ENCODE measurements at places on chromosomes 2 and 18.
A peak's percentile ranks its signal among the peaks of the same experiment; 100 is the strongest.

DNA sequence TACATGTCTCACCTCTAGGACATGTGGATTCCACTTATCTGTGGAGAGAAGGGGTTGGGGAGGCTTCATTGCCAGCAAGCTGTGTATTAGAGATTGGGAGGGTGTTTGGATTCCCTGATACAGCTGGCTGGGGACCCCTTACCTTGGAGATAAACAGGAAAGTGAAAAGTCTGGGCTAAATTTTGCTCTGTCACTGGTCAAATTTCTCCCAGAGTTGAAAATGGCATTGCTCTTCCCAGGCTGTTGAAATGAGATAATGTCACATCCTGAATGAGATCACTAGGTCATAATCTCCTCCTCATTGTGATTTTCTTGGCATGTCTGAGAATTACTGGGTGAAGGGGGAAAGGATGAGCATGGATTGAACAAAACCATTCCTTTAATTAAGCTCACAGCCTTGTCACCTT is 265.0 kb upstream of the PARD3B start:
- DNase-seq: no peak

GRCh38 chr2:102442967-102443828 is 20.2 kb downstream of the IL18RAP start:
- DNase-seq: peak; percentile 35

- no peak for DNase-seq
Observed at GRCh38 chr18:30705943-30706342, 336.6 kb downstream of the DSC3 start.

DNA sequence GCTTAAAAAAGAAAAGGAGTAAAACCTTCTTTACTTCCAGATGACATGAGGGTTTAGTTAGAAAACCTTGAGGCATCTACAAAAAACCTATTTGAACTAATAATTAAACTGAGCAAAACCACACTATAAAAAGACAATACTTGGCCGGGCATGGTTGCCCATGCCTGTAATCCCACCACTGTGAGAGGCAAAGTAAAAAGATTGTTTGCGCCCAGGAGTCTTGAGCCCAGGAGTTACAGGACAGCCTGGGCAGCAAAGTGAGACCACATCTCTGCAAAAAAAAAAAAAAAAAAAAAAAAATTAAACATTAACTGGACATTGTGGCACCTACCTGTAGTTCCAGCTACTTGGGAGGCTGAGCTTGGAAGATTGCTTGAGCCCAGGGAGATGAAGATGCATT is 502.8 kb upstream of the LRRTM4 start:
- DNase-seq: no peak

All from NT2/D1 (cell line).